ENCODE measurements at places on chromosomes 5 and 9. TPM values are rescaled to one million over a fixed set of nuclear protein-coding genes. Genes with fewer than 3 reads are reported as not detected.

GRCh38 chr5:114636271-114636670, 274.4 kb downstream of the KCNN2 start:
- H3K27ac ChIP-seq: no peak overlapping the region
- no peak overlapping the region for H3K4me3 ChIP-seq
- no peaks in the 10 kb centered on the region for H3K27me3 ChIP-seq
- DNase-seq: no peak

- no peak overlapping the region for H3K27ac ChIP-seq
- DNase-seq: no peak
- no peaks in the 10 kb centered on the region for H3K4me1 ChIP-seq
- no peaks in the 10 kb centered on the region for H3K36me3 ChIP-seq
- H3K4me3 ChIP-seq: no peak overlapping the region
- no peaks in the 10 kb centered on the region for H3K27me3 ChIP-seq
Measured at GRCh38 chr5:6427694-6428093, 21.0 kb upstream of the UBE2QL1 start.

The SOHLH1 gene
- not detected for total RNA-seq

The HAPLN1 gene
- not detected for total RNA-seq

GRCh38 chr5:5179079-5179478, 38.9 kb downstream of the ADAMTS16 start:
- H3K4me3 ChIP-seq: no peak overlapping the region
- no peaks in the 10 kb centered on the region for H3K36me3 ChIP-seq
- H3K27me3 ChIP-seq: no peaks in the 10 kb centered on the region
- H3K27ac ChIP-seq: no peak overlapping the region
- H3K4me1 ChIP-seq: no peaks in the 10 kb centered on the region

- H3K27me3 ChIP-seq: no peaks in the 10 kb centered on the region
- H3K4me3 ChIP-seq: no peak overlapping the region
- peak overlapping the region; percentile 38 for H3K27ac ChIP-seq
- no peaks in the 10 kb centered on the region for H3K4me1 ChIP-seq
- no peak for DNase-seq
- H3K36me3 ChIP-seq: no peaks in the 10 kb centered on the region
Measured at GRCh38 chr5:93359296-93359959, 221.6 kb downstream of the NR2F1-AS1 start.

DNA sequence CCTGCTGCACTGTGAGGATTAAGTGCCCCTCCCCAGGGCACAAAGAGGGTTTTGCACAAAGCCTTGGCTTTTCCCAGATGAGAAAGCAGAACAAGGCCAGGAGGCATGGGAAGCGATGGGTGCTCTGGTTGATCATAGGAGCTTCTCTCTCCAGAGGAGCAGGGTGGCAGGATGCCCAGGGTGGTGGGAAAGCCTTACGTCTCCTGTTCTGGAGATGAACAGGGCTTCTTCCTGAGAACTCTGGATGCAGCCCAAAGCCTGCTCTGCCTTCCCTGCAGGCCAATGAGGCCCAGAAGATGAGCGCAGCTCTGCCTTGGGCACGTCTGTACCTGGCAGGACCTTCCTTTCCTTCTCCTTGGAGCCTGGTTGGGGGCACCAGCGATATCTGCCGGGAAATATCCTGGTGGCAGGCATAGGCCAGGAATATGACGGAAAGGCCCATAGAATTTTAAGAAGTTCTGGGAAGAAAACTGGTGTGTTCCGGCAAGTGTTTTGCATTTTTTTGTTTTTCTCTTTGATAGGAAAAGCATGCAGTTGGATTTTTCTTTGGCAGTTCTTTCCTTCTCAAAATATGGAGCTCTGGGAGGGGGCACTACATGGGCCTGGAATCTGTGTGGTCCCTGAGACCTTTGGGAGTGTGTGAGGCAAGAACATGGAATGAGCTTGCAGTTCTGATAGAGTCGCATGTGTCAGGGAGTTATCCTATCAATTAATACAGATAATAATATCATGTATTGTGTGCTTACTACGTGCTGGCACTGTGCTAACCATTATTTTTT, 253.2 kb upstream of the KLF4 start:
- DNase-seq: no peak
- H3K4me1 ChIP-seq: peaks cover 29% of the 10 kb centered on the region
- H3K36me3 ChIP-seq: no peaks in the 10 kb centered on the region
- no peak overlapping the region for H3K27ac ChIP-seq

The TAF11L12 gene
- total RNA-seq: not detected

GRCh38 chr5:75009556-75010345, 42.6 kb downstream of the GCNT4 start:
- H3K4me3 ChIP-seq: no peak overlapping the region
- H3K27ac ChIP-seq: no peak overlapping the region
- H3K27me3 ChIP-seq: no peaks in the 10 kb centered on the region
- H3K4me1 ChIP-seq: no peaks in the 10 kb centered on the region

DNA sequence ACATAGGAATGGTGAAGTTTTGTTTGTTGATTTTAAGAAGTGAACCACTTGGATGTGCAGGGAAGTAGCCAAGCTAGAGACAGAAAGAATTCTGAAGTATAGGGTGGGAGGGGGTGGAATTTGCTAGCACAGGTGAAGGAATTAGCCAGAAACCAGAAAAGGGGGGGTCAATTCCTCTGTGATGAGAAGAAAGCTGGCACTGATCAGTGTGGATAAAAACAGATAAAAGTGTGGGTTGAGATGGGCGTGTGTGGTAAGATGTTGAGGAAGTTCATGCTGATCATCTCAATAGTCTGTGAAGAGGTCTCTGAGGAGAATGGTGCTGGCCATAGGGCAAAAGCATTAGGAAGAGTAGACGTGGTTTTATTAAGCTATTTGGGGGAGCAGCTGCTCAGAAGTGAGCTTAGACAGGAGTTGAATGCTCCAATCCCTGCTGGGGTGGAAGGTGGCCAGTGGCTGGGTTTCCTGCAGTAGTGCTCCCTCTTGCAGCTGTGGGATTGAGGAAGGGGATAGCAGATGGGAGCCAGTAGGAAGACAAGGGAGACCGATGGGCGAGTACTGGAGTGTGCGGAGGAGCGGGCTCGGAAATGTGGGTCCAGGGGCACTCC, 88.7 kb upstream of the ELL2 start:
- H3K4me3 ChIP-seq: no peak overlapping the region
- peaks cover 2% of the 10 kb centered on the region for H3K4me1 ChIP-seq
- no peak for DNase-seq
- no peaks in the 10 kb centered on the region for H3K36me3 ChIP-seq
- no peak overlapping the region for H3K27ac ChIP-seq

- H3K4me1 ChIP-seq: peaks cover 14% of the 10 kb centered on the region
- H3K36me3 ChIP-seq: no peaks in the 10 kb centered on the region
- peaks cover 20% of the 10 kb centered on the region for H3K27me3 ChIP-seq
- peak within 1 kb of the TSS; percentile 61 for H3K4me3 ChIP-seq
Measured at GRCh38 chr9:98807070-98807813, at the start of gene GALNT12. Gene GALNT12 (plus strand): TSS chr9:98807670. CDS start chr9:98807699, 29 bp downstream.

The CTXN3 gene
- total RNA-seq: not detected

The HMMR gene
- total RNA-seq: 1.0 TPM

GRCh38 chr9:94847486-94847885, 121.0 kb downstream of the AOPEP start:
- H3K27me3 ChIP-seq: no peaks in the 10 kb centered on the region
- DNase-seq: no peak
- no peak overlapping the region for H3K27ac ChIP-seq
- no peaks in the 10 kb centered on the region for H3K4me1 ChIP-seq
- H3K36me3 ChIP-seq: no peaks in the 10 kb centered on the region
- H3K4me3 ChIP-seq: no peak overlapping the region

The SLC25A2 gene
- not detected for total RNA-seq

DNA sequence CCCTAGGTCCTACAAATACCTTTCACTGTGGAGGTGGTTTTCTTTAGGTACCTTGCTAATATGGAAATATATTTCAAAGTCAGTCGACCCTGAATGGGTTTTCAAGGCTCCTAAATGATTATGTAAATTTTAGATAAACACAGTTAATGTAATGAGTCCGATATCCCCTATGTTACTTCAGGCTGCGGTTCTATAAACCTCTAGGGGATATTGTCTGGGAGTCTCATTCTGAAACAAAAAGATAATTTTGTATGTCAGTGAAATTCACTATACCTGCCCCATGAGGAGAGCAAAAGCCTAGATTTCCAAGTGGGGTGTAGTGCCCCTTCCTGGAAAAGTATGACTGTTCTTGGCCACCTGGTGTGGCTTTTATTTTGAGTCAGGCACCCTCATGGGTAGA, 377.3 kb downstream of the ICE1 start:
- H3K27me3 ChIP-seq: no peaks in the 10 kb centered on the region
- no peak for DNase-seq
- no peaks in the 10 kb centered on the region for H3K36me3 ChIP-seq
- H3K4me3 ChIP-seq: no peak overlapping the region
- H3K27ac ChIP-seq: no peak overlapping the region
- H3K4me1 ChIP-seq: no peaks in the 10 kb centered on the region

GRCh38 chr5:103234239-103234975, 24.2 kb upstream of the MACIR start:
- no peaks in the 10 kb centered on the region for H3K36me3 ChIP-seq
- H3K4me3 ChIP-seq: no peak overlapping the region
- H3K27me3 ChIP-seq: no peaks in the 10 kb centered on the region

The F12 gene
- 0.59 TPM for total RNA-seq

The EMB gene
- total RNA-seq: 7.3 TPM

GRCh38 chr5:139413963-139414362, 10.1 kb upstream of the SPATA24 start:
- no peak overlapping the region for H3K27ac ChIP-seq
- no peak for DNase-seq
- no peak overlapping the region for H3K4me3 ChIP-seq
- H3K4me1 ChIP-seq: peaks cover 12% of the 10 kb centered on the region
- H3K27me3 ChIP-seq: no peaks in the 10 kb centered on the region

DNA sequence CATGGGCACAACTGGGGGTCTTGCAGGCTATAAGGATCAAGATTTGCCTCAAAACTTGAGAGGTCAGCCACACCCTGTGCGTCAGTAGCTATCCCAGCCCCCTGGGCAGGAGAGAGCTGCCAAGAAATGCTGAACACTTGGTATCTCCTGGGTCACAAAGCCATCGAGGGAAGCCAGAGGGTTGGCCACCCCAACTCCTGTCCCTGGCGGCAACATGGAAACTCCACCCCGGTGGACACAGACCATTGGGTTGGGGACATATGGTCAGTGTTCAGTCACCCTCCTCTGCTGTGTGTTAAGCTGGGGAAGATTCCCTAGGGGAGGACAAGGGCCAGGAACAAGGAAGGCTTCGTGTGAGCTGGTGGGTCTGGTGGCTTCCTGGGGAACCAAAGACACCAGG, 140.6 kb downstream of the C5orf15 start:
- no peaks in the 10 kb centered on the region for H3K4me1 ChIP-seq
- H3K27me3 ChIP-seq: no peaks in the 10 kb centered on the region
- H3K36me3 ChIP-seq: no peaks in the 10 kb centered on the region
- no peak overlapping the region for H3K4me3 ChIP-seq
- DNase-seq: no peak

The FAM53C gene
- 39.1 TPM for total RNA-seq

GRCh38 chr9:20853866-20854265, 169.8 kb downstream of the FOCAD start:
- H3K4me1 ChIP-seq: peaks cover 4% of the 10 kb centered on the region
- H3K27me3 ChIP-seq: no peaks in the 10 kb centered on the region
- H3K27ac ChIP-seq: no peak overlapping the region
- H3K4me3 ChIP-seq: no peak overlapping the region
- no peak for DNase-seq

DNA sequence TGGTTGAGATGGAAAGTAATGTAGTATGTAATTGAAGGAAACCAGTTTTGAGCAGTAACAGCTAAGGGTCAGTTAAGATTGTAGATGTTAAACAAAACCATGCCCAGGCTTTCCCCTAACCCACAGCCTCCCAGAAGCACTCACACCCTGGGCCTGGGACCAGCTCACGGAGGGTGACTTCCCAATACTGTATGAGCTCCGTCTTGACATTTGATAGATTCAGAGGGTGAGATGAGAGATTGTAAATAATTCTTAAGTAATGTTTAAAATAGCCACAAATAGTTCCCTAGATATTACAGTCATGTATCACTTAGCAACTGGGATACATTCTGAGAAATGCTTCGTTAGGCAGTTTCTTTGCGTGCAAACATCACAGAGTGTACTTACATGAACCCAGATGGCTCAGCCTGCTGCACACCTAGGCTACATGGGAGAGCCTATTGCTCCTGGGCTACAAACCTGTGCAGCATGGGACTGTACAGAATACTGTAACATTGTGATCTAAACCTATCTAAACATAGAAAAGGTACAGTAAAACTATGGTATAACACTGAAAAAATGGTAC, 140.7 kb downstream of the FANCC start:
- H3K4me3 ChIP-seq: no peak overlapping the region
- no peaks in the 10 kb centered on the region for H3K27me3 ChIP-seq
- no peak overlapping the region for H3K27ac ChIP-seq
- DNase-seq: no peak
- H3K4me1 ChIP-seq: no peaks in the 10 kb centered on the region

The FSD1L gene
- 5.4 TPM for total RNA-seq

The NEUROG1 gene
- not detected for total RNA-seq

DNA sequence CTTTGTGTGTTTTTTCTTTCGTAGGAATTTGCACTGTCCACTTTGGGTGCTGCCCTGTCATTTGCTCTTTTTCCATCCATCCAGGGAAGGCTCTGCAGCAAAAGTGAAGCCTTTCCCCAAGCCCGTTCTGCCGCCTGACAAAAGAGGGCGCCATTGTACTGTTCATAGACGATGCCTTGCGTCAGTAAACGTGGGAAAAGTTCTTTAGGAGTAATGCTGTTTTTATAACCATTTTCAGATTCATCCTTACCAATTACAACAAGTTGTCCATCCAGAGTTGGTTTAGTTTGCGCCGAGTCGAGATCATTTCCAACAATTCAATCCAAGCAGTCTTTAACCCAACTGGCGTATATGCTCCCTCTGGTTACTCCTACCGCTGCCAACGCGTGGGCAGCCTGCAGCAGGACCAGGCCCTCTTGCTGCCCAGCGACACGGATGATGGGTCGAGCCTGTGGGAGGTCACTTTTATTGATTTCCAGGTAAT, 34.3 kb upstream of the RPS23 start:
- H3K27ac ChIP-seq: no peak overlapping the region
- DNase-seq: peak; percentile 82
- H3K4me1 ChIP-seq: peaks cover 7% of the 10 kb centered on the region
- H3K36me3 ChIP-seq: no peaks in the 10 kb centered on the region
- H3K4me3 ChIP-seq: no peak overlapping the region

GRCh38 chr5:126837906-126838539, 61.1 kb downstream of the LMNB1 start:
- H3K4me1 ChIP-seq: no peaks in the 10 kb centered on the region
- DNase-seq: peak; percentile 40
- no peaks in the 10 kb centered on the region for H3K36me3 ChIP-seq
- H3K4me3 ChIP-seq: no peak overlapping the region
- H3K27ac ChIP-seq: no peak overlapping the region
